ENCODE measurements at places on chromosomes 5 and 9.
A peak's percentile ranks its signal among the peaks of the same experiment; 100 is the strongest.

DNA sequence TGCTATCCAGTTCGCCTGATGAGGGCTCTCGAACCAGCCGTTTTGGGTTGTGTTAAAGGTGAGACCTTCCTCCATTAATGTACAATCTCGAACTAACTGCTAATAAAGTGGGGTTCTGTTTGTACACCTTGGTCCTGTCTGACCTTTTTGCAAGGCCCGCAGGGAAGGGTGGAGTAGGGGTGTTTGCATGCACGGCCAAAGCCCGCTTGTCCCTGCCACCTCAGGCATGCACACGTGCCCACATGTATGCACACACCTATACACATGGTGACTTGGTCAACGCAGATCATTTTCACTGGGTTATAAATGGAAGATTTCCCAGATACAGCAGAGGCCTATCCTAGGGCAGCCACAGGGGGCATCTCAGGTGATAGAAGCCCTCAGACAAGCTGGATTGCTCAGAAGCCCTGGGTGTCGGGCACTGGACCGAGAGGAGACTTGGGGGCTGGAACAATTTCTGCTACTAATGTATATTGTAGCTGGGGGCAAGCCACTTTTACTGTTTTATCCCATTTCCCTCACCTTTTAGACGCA is 50.2 kb downstream of the NDST1 start:
- DNase-seq = no peak

DNA sequence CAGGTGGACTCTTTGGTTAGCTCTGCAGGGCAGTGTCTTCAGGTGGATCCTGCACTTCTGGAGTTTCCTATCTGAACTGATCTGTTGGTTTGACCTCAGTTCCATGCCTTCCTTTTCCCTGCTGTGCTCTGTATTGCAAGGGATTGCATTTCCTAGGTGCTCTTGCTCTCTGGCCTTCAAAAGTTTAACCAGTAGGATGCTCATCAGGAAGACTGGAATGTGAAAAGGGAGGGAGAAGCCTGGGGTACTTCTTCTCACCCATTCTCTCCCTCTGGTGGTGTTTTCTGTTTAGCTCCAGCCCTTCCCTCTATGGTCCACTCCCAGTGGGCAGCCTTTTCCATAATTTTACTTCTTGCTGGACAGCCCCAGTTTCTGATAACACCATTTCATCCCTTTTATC is 78.5 kb downstream of the ZNF618 start:
- DNase-seq = no peak

DNA sequence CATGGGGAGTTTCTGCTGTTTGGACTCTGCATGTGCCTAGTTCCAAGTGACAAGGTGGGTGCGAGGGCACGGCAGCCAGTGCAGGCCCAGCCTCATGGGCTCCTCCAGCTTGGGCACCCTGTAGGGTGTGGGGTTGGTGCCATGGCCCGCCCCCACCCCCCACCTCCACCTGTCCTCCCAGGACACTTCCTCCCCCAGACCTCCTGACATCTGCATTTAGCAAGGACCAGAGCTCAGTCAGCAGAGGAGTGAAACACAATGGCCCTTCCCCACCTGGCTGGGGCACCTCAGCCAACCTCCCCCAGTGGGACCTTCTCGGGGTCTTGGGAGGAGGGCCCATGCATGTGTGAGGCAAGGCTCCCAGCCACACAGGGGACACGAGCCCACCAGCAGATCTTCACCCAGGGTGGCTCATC is 1.9 kb upstream of the NKD2 start:
- DNase-seq = no peak

GRCh38 chr9:82820186-82820585 is 242.8 kb downstream of the RASEF start:
- DNase-seq = no peak

GRCh38 chr5:149235841-149236240 is 35.8 kb upstream of the AFAP1L1 start:
- DNase-seq = no peak

DNA sequence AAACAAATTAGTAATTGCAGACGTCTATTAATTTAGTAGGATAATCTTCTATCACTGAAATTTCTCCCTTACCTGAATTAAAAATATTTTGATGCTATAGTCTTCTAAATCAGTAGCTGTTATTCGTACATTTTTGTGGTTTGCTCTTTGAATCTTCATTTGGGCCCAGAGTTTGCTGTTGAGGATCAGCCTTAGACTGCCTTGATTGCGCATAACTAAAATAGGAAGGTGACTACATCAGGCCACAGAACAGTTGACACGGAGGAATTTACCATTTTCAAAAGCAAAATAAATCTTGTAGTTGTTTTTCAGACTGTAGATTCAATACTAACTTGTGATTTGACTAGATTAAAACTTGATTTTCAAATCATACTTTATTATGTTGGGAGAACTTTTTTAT is 11.8 kb upstream of the NADK2 start:
- no peak for DNase-seq

DNA sequence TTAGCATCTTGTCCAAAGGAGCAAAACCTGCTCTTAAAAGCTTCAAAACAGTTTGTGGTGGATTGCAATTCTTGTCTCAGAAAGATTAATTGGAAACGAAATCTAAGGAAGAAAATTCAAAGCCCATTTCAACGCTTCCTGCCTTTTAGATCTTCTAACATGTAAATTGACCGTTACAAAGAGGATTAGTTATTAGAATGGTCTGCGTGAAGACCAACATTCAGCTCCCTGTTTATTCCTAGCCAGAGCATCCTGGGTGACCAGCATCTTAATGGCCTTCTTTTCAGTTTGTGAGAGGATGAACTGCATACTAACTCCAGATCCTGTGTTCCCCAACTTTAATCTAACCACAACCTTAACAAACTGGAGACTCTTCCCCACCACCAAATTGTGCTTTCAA is 109.9 kb upstream of the SLC1A3 start:
- no peak for DNase-seq

DNA sequence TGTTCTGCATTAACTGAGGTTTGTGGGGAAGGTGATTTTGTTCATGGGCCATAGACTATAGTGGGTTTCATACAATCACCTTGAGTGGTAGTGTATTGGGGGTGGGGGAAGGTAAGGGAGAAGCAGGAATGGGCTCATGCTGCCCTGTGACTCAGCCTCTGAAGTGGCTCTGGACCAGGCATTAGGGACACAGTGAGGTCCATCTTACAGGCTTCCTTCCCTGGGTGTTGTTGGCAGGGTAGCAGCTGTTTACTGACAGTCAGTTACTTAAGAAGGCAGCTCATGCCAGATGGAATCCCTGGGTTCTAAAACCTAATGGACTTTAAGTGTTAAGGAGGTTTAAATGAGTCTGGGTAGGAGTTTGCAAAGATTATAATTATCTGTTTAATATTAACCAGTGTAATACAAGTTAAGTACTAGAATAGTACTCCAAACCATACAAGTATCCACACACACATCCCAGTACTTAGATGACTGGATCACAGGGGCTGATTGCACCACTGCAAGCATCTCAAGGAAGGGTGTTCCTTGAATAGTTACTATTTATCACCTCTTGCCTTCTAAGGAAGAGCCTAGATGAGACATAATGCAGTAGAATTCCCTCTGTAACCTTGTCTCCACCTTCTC is 59.3 kb downstream of the CAST start:
- peak; percentile 56 for DNase-seq

- DNase-seq = peak; percentile 78
These were observed 77.2 kb downstream of the ITGA1 start for GRCh38 chr5:52864884-52865283.

GRCh38 chr5:68169903-68170302 is 45.7 kb upstream of the PIK3R1 start:
- DNase-seq = peak; percentile 29

GRCh38 chr9:17236147-17236546 is 101.3 kb downstream of the CNTLN start:
- no peak for DNase-seq

DNA sequence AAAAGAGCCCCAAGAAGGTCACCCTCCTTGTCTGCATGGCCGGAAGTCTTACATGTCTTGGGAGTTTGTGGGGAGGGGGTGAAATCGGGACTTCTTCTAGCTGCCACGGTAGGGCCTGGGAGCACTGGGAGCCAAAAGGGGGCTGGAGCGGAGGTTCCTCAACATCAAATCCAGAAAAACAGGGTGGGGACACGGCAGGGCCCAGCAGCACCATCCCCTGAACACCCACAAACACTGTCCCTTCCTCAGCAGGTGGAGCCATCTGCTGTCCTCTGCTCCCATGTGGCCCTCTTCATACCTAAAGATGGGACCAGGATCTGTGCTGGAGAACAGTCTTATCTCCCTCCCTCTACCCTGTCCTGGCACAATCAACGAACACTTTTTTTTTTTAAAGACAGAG is 2.7 kb downstream of the TERT start:
- no peak for DNase-seq

DNA sequence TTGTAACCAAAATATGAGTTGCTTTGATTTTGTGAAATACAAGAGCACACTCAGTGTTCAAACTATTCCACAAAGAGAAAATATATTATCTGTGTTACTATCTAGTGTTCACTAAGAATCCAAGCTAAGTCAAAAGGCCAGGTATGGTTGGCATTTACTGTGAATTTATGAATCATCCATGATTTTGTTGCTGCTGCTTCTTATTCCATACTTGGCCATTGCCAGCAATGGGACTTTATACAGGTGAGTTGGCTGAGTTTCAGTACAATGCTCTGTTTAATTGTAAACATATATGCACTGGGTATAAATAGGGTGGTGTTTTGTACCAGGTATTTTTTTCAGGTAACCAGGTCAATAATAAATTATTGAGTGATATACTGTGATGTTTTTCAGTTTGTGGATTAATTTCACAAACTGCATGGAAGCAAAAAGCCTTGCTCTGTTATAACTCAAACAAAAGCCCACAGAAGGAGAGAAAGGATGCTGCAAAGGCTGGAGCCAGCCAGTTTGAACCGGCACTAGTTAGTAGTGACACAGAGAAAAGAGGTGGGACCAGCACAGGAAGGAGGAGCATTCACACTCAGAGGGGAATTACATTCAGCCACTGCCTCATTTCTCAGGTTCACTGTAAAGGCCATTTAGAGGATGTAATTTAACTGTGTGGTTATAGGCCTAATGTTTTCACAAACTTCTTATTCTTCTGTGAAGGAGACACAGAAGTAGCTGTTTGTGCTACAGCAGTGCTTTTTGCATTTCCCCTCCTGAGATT is 381.8 kb downstream of the ADGRV1 start:
- DNase-seq = peak; percentile 46

All from fibroblast of pulmonary artery (primary cell).